ENCODE measurements at places on chromosomes 6 and 20.
A peak's percentile ranks its signal among the peaks of the same experiment; 100 is the strongest.

- no peak for DNase-seq
Observed at GRCh38 chr6:150293019-150293418, 75.8 kb upstream of the IYD start.

DNA sequence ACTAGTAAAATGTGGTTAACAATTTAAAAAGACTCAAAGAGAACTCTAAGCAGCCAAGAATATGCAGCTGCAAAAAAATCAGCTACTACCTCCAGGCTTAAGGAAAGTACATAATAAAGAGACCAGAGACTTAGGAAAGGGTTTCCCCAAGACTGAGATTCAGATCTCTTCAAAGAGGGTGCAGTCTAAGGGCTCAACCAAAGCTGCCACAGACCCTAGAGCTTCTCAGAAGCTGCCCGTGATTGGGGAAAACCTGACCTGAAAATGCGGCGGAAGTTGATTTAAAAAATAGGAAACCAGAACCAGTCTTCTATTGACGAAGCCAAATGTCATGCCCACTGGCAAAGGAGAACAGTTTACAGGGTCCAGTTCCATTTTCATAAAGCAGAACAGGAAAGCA lies 516.8 kb upstream of the MARCKS start:
- no peak for DNase-seq

DNA sequence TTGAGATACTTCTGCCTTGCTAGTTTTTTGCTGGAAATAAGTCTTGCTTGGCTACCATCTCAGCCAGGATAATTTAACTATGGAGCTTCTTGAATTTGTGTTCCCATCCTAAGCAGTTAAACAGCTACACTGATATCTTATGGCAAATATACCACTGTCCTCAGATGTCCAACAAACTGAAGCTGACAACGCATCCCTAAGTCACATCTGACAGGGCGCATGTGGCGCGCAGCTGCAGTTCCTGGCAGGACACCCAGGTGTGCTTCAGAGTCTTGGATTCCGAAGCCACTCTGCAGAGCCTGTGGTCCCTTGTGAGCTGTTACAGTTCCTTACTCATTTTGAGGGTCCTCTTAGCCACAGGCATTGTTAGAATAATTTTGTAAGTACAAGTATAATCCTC lies 127.9 kb downstream of the WDR27 start:
- DNase-seq = no peak

- DNase-seq = no peak
Observed at GRCh38 chr20:62897666-62898065, 28.6 kb downstream of the DIDO1 start.

- no peak for DNase-seq
Observed at GRCh38 chr20:46131396-46131795, 13.3 kb downstream of the CD40 start.

DNA sequence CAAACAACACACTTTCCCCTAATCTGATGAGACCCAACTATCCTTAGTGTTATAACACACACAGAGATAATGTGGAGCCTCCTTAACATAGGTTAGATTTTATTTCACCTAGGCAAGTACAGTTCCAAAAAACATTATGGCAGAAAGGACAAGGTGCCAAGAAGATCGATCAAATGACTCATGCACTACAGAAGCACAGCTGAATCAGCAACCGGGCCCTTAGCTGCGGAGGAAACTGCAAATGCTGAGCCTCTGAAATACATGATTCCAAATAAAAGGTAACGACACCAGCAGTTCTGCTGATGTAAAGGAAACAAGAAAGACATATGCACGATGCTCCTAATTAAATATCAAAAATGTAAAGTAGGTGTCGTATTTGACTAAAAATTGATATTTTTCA lies 19.9 kb upstream of the MUC21 start:
- DNase-seq = no peak

DNA sequence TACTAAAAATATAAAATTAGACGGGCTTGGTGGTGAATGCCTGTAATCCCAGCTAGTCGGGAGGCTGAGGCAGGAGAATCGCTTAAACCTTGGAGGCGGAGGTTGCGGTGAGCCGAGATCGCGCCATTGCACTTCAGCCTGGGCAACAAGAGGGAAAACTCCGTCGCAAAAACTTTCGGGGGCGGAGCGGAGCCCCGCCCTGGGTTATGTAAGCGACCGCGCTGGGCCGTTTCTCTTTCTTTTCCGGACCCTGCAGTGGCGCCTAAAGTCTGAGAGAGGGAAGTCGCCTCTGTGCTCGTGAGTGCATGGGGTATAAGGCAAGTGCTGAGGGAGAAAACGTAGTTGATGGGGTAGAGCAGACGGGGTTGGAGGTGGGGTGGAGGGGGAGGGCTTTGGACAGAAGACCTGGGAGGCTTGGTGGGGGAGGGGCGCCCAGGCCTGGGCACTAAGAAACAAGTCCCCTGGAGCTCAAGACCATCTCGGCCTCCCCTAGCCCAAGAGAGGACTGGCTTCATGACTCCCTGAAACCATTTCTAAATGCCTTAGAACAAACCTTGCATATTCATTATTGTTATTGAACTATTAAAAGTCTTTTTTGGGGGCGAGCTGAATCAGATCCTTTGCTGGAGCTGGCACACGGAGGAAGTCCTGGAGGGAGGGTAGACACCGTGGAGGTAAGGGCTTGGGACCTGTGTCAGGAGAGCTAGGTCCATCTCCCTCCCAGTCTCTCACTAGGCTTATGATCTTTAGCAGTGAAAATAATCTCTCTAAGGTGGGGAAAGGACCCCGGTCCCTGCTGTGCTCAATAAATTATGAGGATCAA lies 2.7 kb upstream of the MICA start:
- DNase-seq = peak; percentile 45

GRCh38 chr6:164693944-164694343 lies 615.5 kb downstream of the C6orf118 start:
- peak; percentile 81 for DNase-seq

GRCh38 chr6:3282476-3283236 lies 23.9 kb downstream of the PSMG4 start:
- no peak for DNase-seq

- DNase-seq = no peak
Observed at GRCh38 chr6:108791700-108792099, 56.5 kb upstream of the ARMC2 start.

DNA sequence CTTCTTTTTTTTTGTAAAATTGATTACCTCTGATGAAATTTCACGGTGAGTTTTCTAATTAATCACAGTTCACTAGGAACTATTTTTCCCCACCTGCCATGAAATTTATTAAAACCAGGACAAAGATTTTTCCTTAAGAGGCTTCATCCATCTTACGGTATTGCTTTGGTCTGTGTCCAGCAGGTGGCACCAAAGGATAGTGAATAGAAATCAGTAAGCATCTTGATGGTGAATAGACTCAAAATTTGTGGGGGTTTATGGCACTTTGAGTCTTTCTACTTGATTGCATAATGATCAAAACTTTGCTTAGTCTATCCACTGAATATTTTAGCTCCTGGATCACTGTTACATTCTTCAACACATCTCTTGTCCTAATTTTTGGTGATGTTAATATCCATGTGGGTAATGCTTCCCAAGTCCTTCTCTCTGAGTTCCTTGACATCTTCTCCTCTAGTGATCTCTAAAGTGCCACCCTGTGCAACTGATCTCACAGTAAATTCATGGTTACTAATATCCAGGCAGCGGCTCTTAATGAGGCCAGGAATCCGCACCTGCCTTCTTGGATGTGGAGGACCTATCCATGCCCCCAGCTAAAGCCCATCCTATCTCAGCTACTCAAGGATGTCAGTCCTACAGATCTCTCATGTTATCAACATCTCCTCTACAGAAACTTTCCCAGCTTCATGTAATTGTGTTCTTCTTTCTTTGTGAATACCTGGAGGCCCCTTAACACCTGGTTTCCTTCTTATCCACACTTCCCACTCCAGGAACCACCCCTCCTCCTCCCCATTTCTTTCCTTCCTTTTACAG lies 54.5 kb downstream of the STMND1 start:
- peak; percentile 48 for DNase-seq

- peak; percentile 36 for DNase-seq
Observed at GRCh38 chr6:156828280-156828703, 51.1 kb downstream of the ARID1B start.

- no peak for DNase-seq
Observed at GRCh38 chr20:55882910-55883309, 122.4 kb downstream of the CBLN4 start.

GRCh38 chr6:79057746-79058145 lies 20.3 kb downstream of the PHIP start:
- DNase-seq = no peak

- no peak for DNase-seq
Observed at GRCh38 chr6:155143029-155143577, 120.7 kb upstream of the CLDN20 start.

DNA sequence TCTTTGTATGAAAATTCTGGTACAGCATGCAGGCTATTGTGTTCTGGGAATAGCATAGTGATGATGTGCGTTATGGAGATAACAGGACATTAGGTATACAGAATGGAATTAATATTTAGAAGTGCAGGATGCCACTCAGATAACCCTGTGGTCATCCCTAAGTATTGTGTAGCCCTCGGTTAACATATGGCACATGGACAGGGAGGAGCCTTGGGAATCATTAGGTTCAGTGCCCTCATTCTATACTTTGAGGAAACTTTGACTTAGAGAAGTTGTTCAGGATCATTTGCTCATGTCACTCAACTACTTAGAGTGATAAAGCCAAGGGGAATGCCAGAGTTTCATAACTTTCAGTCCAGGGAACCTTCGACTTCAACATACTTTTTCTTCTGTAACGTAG lies 185.9 kb downstream of the UST start:
- no peak for DNase-seq

- DNase-seq = no peak
Observed at GRCh38 chr20:47774131-47774777, 11.0 kb downstream of the SULF2 start.

DNA sequence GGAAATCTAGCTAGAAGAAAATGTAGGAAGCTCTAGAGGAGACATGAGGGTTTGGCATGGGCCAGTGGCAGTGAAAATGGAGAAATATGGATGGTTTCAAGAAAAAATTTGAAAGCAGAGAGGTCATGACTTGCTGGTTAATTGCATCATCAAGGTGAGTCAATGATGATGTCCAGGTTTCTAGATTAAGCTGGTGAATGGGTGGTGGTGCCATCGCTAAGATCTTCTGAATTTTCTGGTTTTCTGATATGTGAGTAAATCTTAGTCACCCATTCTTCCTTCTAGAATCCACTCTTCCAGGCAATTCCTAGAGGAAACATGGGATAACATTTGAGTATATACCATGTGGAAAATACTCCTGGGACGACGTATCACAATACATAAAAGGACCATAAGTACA lies 25.0 kb downstream of the SH3BGRL2 start:
- no peak for DNase-seq

DNA sequence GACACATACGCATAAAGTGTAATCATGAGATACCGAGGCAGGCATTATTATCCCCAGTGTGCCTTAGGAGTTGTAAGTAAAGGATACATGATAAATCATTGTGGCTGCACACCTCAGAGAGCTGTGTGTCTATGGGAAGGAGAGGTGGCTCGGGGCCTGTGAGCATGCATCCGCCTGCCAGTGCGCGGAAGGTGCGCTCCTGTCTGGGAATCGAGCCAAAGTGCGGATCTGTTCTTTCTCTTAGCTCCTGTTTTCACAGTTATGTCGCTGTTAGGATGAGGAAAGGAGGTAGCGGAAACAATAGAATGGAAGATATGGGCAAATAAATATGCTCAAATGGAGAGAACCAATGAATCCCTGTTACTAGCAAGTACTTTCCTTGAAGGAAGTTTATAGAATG lies 98.0 kb downstream of the ANKRD6 start:
- DNase-seq = no peak

DNA sequence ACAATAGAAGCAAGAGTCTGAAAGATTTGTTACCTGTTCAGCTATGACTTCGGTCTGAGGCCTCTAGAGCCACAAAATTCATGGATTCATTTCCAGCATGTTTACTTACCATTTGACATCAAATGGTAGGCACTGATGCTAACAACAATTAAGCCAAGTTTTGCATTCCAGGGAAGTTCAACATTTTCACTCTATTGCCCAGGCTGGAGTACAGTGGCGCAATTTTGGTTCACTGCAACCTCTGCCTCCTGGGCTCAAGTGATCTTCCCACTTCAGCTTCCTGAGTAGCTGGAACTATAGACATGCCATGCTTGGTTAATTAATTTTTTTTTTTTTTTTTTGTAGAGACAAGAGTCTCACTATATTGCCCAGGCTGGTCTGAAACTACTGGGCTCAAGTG lies 114.1 kb upstream of the SGK1 start:
- no peak for DNase-seq

- DNase-seq = no peak
Observed at GRCh38 chr20:47373206-47373733, 16.8 kb upstream of the ZMYND8 start.

- no peak for DNase-seq
Observed at GRCh38 chr6:33716890-33717632, 5.6 kb upstream of the UQCC2 start.

DNA sequence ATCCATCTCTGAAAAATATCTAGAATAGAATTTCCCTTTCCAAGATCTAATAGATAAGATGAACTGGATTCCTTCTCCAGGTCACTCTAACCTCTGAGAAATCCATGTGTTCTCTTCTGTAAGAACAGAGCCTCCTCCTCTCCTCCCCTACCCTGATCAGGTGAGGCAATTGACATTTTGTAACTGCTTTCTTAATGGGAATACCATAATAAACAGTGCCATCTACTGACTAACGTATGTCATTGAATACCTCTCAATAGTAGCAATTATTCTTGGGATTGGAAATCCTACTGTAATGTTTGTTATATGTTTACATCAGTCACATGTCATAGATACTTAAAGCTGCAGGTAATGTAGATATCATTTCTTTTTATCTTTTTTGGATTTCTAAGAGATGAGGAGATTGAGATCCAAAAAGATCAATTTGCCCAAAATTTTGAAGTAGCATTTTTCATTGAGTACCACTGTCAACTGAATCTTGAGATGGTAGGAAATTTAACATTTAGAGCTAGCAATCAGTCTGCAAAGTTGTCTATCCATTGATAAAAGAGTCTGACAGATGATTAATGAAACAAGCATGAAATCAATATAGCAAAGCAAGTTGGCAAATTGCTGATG lies 365.8 kb upstream of the HSF2 start:
- peak; percentile 25 for DNase-seq

DNA sequence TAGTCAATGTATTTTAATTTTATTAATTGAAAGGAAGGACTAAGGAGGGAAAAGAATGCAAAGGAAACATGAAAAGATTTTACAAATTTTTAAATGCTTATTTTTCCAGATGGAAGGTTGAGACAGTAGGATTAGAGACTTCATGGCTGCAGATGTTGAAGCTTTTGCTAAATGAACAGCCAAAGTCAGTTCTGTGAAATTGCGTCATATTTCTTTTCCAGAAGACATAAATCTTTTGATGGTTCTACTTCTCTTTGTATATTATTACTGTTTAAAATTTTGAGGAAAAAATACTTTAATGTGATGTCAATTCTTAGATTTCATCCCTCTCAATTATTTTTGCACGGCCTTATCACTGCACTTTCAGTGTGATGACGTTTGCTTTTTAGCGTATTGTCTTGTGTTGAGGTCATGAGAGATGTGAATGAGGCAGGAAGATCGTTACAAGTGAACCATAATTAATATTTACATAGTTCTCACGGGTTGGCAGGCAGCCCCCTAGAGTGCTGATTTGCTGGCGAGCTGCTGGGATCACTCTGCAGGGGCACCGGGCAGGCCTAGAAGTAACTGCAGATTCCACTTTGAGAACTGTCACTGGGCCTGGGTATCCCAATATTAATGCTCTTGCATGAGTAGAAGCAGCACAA lies 158.1 kb downstream of the TBXT start:
- no peak for DNase-seq
